HepG2 (cell line): ENCODE measurements at places on chromosomes 12 and 14. TPM values are rescaled to one million over a fixed set of nuclear protein-coding genes. Genes with fewer than 3 reads are reported as not detected.

DNA sequence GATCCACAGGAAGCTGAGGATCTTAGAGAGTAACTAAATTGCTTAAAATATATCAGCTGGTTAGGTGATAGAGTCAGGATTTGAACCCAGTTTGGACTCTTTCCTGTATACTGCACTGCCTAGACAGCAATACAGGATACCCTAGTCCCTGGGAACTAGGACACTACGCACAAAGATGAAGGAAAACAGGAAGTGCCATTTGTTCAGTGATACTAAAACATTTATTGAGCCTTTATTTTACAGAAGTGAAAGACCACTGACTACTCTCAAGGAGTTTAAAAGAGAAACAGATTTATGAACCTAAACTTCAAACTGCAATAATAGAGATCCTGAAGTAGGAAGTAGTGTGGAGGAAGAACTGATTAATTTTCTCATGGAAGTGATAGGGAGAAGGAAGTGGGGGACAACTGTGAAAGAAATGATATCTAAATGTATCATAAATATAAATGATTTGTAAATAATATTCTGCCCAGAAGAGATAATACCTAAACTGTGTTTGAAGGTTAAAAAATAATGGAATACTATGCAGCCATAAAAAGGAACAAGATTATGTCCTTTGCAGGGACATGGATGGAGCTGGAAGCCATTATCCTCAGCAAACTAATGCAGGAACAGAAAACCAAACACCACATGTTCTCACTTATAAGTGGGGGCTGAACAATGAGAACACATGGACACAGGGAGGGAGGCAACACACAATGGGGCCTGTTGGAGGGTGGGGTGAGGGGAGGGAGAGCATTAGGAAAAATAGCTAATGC lies 18.2 kb downstream of the MSRB3 start:
- no peak for DNase-seq

- no peak for DNase-seq
Observed at GRCh38 chr14:75077794-75078193, 8.4 kb downstream of the ZC2HC1C start.

GRCh38 chr14:93648440-93649168 lies 139.7 kb downstream of the PRIMA1 start:
- DNase-seq, result peak; percentile 28

The CALCOCO1 gene
- 47.7 and 57.2 TPM in 2 replicates for polyA plus RNA-seq

DNA sequence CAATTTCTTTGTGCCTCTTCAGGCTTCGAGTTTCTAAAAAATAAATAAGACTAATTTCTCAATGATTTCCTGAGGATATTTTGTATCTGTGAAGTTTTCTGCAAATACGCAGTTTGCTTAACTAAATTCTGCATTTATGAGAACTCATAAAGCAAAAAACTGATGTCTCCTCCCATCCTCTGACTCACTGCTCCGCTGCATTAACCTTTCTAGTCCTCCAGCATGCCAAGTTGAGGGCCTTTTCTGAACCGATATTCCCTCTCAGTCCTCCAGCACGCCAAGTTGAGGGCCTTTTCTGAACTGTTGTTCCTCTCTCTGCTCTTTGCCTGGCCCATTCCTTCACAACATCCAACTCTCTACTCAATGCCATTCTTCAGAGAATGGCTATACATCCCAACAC lies 3.2 kb downstream of the IPO8 start:
- DNase-seq, result no peak

DNA sequence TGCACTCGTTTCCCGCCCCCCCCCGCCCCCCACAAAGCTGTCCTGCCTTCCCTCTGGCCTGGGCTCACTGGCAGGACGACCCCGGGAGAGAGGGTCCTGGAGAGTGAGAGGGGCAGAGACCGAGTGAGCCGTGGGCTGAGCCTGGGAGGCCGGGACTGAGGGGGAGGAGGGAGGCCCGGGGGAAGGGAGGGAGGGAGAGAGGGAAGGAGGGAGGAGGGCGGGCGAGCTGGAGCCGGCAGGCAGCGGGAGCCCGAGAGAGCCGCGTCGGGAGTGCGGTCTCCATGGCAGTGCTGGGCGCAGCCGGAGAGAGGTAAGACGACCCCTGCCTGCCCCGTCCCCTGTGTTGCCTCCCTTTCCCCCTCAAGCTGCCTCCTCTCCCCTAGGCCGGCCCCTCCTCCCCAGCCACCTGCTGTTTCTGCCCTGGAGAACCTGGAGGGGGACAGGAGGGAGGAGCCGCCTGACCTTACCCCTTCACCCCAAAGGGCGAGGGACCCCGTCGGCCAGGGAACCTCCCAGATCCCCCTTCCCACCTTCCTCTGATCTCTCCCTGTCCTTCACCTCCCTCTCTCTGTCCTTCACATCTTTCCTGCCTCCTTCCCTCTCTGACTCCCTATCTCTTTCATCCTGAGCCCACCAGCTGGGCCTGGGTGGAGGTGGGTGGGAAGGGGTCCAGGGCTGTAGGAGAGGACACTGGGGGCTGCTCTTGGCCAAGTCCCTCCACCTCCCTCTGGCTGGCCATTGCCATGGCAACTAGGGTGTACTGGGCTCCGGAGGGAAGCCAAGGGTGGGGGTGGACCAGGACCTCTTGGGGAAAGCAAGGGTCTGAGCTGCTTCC lies at the start of gene GPR162:
GPR162 (plus strand) TSS at position 231 of the 835 bp plus-strand sequence. CDS start 2,078 bp downstream, outside the sequence.
- no peak for DNase-seq

The LRR1 gene
- polyA plus RNA-seq, result 3.9 and 7.0 TPM in 2 replicates

The NPAS3 gene
- polyA plus RNA-seq, result not detected in 2 replicates

DNA sequence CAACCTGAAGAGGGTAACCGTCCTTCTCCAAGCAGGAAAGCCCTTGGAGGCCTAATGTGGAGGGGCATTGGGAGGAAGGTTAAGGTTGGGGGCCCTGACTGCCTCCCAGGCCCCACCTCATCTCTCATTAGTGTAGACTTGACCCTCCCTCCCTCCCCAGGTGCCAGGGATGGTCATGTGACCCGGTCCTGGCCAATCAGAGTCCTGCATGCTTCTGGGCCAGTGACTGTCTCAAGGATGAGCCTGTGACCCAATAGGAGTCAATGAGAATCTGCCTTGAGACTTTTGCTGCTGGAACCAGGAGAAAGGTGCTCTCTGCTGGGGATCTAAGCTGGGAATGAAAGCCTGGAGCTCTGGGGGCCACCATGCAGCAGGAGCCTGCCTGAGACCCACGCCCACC lies 70.8 kb downstream of the NCOR2 start:
- no peak for DNase-seq

- no peak for DNase-seq
Observed at GRCh38 chr14:58643366-58643765, 5.6 kb downstream of the DACT1 start.

- no peak for DNase-seq
Observed at GRCh38 chr14:74554742-74555362, 57.2 kb downstream of the LTBP2 start.

The OAS1 gene
- polyA plus RNA-seq, result 10.6 and 17.5 TPM in 2 replicates

- DNase-seq, result no peak
Observed at GRCh38 chr14:104306450-104307040, 168.2 kb downstream of the KIF26A start.

The TGM1 gene
- polyA plus RNA-seq, result 9.5 and 10.6 TPM in 2 replicates

DNA sequence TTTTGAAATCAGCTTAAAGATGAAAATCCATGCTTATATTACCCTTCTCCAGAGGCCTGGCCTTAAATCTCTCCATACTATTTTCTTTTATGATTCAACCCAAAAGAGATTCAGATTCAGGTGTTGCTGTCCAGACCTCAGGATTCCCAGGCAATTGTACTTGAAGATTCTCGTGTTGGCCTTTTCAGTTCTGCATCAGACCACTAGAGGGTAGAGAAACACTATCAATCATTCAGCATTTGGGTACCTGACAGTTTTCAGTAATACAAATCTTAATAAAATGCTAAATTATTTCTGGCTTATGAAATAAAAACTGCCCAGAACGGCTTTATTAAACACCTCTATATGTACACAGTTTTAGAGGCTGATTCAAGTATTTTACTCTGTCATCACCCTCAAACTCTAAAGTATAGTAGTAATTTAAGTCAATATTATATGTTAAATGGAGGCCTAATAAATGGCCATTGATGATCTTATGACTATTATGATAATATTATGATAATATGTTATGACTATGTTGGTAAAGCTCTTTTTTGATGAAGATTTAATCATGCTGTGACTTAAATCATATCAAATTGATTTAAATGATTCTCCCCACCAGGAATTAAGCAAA lies 301.1 kb downstream of the DUSP6 start:
- DNase-seq, result peak; percentile 38

DNA sequence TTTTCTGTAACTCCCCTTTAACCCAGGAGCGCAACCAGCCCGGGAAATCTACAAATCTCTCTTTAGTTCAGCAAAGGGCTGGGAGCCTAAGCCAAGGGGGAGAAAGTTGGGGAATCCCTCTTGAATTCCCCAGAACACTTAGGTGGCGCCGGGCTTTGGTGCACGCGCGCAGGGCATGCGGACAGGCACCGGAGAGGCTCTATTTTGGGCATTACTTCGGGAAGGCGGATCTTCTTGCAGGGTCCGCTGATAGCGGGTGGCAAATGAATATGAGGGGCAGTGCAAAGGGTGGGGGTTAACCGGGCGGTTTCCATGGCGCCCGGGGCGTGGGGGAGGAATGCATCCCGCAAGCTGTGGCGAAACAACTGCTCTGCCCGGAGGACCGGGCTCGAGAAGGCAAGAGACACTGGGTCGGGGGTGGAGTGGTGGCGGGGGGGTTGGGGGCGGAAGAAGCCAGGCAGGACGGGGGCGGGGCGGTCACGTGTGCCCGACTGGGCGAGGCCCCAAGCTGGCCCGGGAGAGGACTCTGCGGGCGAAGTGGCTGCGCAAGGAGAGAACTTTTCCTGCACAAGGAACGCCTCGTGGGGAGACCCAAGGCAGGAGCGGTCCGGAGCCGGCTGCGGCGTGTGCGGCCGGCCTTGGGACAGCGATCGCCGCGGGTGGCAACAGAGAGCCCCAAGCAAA lies at the start of gene FLVCR2:
FLVCR2 (plus strand) TSS at position 519 of the 684 bp plus-strand sequence. CDS start 353 bp downstream, outside the sequence.
- DNase-seq, result peak; percentile 44

DNA sequence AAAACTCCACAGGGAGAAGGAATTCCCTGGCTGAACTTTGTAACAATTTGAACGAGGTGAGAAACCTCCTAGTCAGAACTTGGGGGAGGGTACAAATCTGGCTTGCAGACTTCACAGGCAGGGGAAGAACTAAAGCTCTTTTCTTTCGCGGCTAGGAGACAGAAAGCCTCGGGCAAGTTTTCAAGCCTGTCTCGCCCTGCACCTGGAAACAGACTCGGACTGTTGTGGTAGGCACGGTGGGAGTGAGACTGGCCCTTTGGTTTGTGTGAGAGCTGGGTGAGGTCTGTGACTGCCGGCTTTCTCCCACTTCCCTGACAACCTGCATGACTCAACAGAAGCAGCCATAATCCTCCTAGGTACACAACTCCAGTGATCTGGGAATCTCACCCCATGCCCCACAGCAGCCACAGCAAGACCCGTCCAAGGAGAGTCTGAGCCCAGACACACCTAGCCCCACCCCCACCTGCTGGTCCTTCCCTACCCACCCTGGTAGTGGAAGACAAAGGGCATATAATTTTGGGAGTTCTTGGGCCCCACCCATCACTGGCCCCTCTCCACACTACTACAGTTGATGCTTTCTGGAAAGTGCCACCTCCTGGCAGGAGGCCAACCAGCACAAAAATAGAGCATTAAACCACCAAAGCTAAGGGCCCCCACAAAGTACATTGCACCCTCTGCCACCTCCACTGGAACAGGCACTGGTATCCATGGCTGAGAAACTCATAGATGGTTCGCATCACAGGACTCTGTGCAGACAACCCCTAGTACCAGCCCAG lies 102.7 kb upstream of the ST8SIA1 start:
- DNase-seq, result no peak

DNA sequence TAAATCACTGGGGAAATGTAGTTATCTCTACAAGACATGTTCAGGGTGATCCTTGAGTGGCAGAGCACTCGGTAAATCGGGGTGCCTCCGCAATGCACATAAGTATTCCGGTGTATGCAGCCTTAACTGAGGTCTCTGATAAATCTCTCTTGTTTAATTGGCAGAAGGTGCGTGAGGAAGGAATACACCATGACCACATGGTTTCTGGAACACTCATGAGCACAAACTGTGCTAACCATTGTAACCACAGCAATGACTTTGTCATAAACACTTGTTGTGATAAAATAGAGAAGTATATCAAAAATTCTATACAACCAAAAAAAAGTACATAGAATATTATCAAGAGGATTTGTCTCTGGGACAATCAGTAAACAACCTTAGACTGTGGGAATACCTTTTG lies 146.8 kb upstream of the DIO2 start:
- DNase-seq, result no peak

DNA sequence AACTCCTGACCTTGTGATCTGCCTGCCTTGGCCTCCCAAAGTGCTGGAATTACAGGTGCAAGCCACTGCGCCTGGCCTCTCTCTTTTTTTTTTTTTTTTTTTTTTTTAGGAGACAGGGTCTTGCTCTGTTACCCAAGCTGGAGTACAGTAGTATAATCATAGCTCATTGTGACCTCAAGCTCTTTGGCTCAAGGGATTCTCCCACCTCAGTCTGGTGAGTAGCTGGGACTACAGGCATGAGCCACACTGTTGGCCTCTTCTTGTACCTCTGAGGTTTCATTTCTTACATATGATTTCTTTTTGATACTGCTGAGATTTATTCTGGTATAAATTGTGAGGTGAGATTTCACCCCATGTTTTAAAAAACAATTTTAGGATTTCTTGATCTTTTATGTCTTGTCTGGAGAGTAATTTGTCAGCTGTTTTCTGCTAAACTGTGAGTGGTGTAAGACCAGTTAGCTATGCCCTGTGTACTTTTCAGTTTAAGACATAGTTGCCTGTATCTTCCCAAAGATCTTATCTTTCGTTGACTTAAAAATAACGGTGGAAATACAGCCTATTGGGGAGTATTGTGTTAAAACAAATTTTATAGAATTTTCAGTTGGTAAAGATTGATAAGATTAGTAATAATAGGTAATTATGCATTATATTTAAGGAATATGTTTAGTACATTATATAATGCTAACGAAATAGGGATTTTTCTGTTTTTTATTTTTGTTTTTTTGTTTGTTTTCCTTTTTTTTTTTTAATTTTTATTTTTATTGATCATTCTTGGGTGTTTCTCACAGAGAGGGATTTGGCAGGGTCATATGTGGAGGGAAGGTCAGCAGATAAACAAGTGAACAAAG lies 31.7 kb downstream of the WDR20 start:
- no peak for DNase-seq

The KSR2 gene
- polyA plus RNA-seq, result not detected in 2 replicates

The METTL3 gene
- 122 and 130 TPM in 2 replicates for polyA plus RNA-seq

GRCh38 chr12:38689704-38690103 lies 215.7 kb downstream of the CPNE8 start:
- DNase-seq, result no peak

The SLC39A5 gene
- polyA plus RNA-seq, result 59.7 and 80.6 TPM in 2 replicates

DNA sequence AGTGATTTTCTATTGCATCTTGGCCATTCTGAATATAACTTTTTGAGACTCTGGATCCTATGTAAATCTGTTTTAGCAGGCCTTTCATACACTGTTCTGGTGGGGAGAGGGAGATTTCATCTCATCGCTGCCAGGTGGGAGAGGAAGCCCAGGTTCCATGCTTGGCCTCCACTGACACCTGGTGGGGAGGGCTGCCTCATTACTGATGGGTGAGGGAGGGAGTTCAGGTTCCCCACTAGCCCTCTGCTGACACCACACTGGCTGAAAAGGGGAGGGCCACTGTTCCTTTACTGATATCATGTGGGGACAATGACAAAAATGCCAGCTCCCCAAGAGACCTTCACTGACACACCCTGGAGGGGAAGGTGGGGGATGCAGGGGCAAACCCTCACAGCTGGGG lies 2.4 kb upstream of the GALNT8 start:
- DNase-seq, result no peak

GRCh38 chr14:90642244-90642717 lies 173.9 kb downstream of the TTC7B start:
- DNase-seq, result peak; percentile 76

The SYT10 gene
- not detected in 2 replicates for polyA plus RNA-seq

The SPRYD4 gene
- polyA plus RNA-seq, result 3.6 and 3.9 TPM in 2 replicates

The APPL2 gene
- 11.1 and 12.1 TPM in 2 replicates for polyA plus RNA-seq

The HOXC12 gene
- polyA plus RNA-seq, result not detected in 2 replicates

The BATF gene
- polyA plus RNA-seq, result 0.37 and 0.88 TPM in 2 replicates

The SLCO1B1 gene
- not detected in 2 replicates for polyA plus RNA-seq
